ENCODE measurements at places on chromosomes 3 and 15.
A peak's percentile ranks its signal among the peaks of the same experiment; 100 is the strongest.

- DNase-seq, result peak; percentile 98
Measured at GRCh38 chr3:15205934-15206661, at the start of gene CAPN7. CAPN7 (plus strand) TSS chr3:15206246; CDS start chr3:15206496, 250 bp downstream.

DNA sequence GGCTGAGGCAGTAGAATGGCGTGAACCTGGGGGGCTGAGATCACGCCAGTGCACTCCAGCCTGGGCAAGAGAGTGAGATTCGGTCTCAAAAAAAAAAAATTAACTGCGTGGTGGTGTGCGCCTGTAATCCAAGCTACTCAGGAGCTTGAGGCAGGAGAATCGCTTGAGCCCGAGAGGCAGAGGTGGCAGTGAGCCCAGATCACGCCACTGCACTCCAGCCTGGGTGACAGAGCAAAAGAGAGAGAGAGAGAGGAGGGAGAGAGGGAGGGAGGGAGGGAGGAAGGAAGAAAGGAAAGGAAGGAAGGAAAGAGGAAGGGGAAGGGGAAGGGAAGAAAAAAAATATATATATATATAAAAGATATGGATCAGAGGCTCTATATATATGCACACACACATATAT lies 6.0 kb downstream of the TM4SF19 start:
- no peak for DNase-seq

- no peak for DNase-seq
Measured at GRCh38 chr3:103873897-103874545, 1439.2 kb downstream of the ZPLD1 start.

DNA sequence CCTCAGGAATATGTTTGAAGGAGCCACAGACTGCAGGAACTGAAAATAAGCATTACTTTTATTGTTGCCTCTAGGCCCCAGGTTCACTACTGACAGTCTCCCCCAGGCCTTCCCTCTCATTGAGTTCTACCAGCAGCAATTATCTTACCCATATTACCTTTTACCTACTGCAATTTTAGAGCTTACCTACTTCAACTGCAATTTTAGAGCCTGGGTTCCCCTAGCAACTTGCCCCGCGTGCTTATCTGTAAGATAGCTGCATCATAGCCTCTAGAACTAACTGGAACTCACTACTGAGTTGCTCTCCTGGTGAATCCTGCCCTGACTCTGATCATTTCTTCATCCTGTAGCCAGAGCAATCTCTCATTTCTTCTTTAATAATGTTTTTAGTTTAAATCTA lies 29.2 kb upstream of the WWTR1 start:
- DNase-seq, result no peak

- peak; percentile 31 for DNase-seq
Measured at GRCh38 chr15:70833861-70834765, 19.8 kb downstream of the LARP6 start.

DNA sequence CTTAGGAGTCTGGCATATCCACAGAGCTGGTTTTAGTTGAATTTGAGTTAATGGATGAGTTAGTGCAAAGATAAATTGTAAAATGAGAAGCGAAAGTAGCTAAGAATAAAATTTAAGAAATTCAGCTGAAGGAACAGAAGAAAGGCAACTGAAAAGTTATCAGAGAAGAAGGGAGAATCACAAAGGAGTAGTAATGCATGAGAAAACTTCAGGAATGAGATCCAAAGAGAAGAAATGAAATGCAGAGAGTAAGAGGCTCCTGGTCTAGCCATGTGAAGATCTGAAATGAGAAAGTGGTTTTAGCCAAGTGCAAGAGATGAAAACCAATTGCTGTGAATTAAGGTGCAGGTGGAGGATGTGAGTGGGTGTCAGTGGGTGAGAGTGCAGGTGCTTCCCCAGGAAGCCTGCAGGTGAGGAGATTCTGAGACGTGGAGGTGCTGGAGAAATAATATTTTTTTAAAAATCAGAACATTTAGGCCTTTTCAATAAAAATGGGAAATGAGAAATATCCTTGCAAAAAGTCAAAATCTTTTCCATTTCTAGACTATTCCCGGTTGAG lies 18.5 kb downstream of the KBTBD8 start:
- DNase-seq, result no peak

DNA sequence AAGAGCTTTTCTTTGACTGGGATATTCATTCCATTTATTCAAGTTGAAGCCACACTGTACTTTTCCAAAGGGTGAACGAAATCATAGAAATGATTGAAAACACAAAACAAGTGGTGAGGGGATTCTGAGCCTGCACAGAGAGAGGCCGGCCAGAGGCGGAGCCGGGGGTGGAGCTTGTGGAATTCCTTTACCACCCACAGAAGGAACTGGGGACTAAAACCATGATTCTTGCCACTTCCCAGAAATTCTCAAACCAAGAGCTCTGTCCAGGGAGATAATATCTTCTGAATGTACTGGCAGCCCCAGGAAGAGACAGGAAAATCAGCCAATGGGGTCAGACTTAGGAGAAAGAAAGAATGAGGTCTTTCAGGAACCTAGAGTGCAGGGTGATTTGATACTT lies 20.8 kb downstream of the FBN1 start:
- DNase-seq, result no peak

DNA sequence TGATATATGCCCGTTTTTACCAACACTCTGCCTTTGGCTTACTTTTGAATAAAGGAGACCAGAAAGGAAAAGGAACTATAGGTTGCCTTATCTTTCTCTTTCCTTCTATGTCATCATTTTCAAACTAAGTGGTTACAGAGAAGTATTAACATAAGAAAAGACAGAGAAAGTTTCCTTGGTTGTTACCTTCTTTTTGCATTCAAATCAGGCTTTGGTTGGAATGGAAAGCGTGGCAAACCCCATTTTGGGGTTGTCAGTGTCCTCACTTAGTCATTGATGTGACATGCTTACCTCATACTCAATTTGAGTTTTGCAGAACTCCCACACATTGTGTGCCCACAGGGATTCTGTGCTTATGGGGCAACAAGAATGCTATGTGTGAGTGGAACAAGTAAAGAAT lies 3.7 kb upstream of the THRB start:
- no peak for DNase-seq

DNA sequence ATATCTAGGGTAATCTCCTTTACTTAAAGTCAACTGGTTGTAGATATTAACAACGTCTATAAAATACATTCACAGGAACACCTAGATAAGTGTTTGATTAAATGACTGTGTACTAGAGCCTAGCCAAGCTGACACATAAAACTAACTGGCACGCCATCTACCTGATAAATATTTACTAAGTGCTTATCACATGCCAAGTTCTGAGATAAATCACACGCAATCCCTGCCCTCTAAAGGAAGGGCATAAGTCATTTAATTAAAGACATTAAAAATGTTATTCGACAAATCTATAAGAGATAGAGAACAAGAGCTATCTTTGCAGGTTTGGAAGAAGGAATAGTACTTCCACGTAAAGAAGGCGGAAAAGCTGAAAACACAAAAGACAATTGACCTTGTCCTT lies 11.1 kb upstream of the MB21D2 start:
- no peak for DNase-seq

DNA sequence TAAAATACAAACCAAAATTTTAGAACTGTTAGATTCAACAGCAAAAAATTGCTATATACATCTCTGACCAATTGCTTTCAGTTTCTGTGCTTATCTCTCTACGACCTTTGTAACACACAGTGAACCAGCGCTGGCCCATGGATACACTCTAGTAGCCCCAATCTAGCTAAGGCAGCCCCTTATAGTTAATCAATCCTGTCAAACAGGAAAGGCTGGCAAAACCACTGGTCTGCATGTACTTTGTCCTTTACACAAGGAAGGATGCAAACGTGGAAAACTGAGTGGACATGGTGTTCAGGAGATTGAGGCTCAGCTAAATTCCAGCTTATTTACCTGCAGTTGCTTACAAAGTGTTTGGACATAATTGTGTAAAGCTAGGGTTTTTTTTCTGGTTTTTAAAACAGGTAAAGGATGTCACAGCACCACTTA lies 25.9 kb downstream of the ADGRG7 start:
- no peak for DNase-seq

DNA sequence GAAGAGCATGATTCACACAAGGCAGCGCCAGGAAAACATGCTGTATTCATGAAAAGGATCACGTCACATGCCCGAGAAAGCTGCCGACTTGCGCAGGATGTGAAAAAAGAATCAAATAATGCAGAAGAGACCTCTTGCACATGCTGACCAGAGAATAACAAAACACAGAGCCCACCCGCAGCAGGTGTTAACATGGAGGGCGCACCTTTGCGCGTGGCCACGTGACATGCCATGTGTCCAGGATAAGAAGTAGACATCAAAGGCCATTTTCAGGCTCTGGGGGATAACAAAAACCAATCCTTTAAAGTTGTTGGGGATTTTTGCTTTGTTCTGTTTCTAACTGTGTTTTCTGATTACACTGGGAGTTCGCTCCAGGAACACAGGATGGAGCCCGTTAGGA lies 1332.8 kb downstream of the ZPLD1 start:
- no peak for DNase-seq

GRCh38 chr15:98647774-98648653 lies at the start of gene IGF1R:
IGF1R (plus strand) TSS chr15:98648539; CDS start chr15:98649582, 1,043 bp downstream.
- DNase-seq, result peak; percentile 74

DNA sequence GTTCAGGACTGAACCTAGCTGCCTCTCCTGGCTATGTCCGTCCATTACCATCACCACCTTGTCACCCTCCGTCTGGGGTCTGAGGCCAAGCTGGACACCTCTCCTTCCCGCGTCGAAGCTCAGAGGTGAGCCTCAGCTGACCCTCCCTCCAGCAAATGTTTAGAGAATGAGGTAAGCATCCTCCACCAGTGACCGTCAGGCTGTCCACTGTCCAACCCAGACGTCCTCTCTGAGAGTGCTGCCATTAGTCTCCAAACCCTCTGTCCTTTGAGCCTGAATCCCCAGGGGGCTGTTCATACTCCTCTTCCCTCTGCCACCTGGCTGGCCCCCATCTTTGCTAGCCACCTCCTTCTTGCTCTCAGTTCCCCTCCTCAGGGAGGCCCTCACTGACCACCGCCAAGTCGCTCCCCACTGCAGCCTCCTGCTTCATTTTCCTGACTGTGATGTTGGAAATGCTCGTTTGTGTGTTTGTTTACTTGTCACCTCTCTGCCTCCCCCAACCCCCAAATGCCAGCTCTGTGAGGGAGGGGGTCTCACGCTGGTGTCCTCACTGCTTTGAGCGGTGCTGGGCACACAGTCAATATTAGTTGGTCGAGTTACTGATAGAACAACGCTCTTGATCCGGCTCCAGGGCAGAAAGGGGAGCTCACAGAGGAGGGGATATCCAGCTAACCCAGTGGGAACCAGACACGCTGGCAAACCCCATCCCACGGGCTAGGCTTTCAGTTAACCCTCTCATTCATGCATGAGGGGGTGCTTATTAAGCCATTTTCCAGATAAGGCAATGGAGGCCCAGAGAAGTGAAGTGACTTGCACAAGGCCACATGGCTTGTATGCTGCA lies 64.9 kb downstream of the IQSEC1 start:
- DNase-seq, result peak; percentile 45

DNA sequence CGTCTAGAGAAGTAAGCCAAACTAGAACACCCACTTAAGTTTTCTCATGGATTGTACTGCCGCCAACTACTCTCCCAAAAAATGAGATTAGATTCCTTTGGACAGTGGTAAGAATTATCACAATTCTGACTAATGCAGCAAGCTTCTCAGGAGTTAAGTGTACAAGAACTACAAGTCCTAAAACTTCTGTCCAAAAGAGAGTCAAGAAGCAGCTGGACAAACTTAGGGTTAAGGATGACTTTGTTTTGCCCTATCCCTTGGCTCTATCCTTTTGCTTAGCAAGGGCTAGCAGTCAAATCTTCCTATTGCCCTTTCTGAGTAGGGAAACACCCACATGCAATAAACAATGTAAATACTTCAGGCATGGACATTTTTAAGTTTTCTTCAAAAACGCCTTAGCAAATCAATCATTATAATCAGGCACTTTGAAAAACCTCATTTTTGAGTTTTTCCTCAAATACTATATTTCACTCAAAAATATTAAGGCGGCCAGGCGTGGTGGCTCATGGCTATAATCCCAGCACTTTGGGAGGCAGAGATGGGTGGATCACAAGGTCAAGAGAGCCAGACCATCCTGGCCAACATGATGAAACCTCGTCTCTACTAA lies 19.5 kb downstream of the RAF1 start:
- DNase-seq, result no peak

Measured in posterior cingulate gyrus (tissue), 11 donors.